ENCODE measurements at places on chromosomes 2 and 18. TPM values are rescaled to one million over a fixed set of nuclear protein-coding genes. Genes with fewer than 3 reads are reported as not detected.

The CDH7 gene
- 5.5 TPM for total RNA-seq

The CD8B2 gene
- 0.31 TPM for total RNA-seq

The SLC66A3 gene
- 6.5 TPM for total RNA-seq

The SUMO1 gene
- total RNA-seq: 119 TPM

The PDE1A gene
- 3.6 TPM for total RNA-seq

The VAMP5 gene
- total RNA-seq: 3.4 TPM

DNA sequence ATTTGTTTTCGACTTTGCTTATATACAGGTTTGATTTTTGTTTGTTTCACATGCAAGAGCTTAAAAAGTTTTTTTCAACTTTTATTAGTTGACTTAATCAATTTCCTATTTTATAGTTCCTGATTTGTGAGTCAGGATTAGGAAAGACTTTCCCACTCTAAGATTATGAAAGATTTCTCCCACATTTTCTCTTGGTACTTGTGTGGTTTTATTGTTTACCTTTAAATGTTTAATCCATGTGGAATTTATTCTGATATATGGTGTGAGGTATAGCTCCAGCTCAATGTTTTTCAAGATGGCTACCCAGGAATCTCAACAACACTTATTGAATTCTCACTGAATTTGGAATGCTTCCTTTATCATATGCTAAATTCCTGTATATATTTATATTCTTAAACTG, 117.8 kb upstream of the LGALSL start:
- no peak overlapping the region for H3K4me3 ChIP-seq
- DNase-seq: no peak
- H3K27me3 ChIP-seq: no peaks in the 10 kb centered on the region
- no peaks in the 10 kb centered on the region for H3K36me3 ChIP-seq

DNA sequence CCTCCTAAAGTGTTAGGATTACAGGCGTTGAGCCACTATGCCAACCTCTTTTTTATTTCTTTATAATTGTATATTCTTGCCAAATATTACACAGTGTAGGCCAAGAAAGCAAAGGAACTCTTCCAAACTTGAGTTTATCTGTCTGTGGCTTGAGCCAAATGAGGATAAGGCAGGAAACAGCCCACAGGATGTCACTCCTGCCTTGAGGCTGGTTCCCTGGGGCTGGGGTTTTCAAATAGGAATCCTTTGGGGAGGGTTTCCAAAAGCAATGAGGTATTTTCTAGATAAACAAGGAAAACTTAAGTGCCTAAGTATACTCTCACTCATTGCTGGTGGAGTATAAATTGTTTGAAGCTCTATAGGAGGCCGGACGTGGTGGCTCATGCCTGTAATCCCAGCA, 56.4 kb downstream of the ADCY3 start:
- peaks cover 8% of the 10 kb centered on the region for H3K36me3 ChIP-seq
- DNase-seq: no peak
- H3K4me1 ChIP-seq: no peaks in the 10 kb centered on the region
- H3K27me3 ChIP-seq: no peaks in the 10 kb centered on the region
- no peak overlapping the region for H3K4me3 ChIP-seq

DNA sequence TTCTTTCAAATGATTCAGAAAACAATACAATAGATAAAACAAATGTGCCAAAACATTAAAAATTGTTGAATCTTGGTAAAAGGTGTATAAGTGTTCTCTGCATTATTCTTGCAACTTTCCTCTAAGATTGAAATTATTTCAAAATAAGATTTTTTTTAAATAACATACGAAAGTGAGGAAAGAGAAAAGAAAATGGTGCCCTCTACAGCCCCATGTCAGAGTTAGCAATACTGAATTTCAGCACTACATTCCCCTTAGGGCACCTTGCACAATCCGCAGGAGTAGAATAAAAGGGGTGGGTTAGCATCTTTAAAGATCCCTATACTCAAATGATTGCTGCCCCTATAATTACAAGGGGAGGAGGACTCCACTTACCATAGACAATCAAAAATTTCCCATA, 433.7 kb downstream of the BCL11A start:
- H3K27ac ChIP-seq: no peak overlapping the region
- H3K4me1 ChIP-seq: no peaks in the 10 kb centered on the region
- H3K4me3 ChIP-seq: no peak overlapping the region
- H3K27me3 ChIP-seq: no peaks in the 10 kb centered on the region
- no peak for DNase-seq

DNA sequence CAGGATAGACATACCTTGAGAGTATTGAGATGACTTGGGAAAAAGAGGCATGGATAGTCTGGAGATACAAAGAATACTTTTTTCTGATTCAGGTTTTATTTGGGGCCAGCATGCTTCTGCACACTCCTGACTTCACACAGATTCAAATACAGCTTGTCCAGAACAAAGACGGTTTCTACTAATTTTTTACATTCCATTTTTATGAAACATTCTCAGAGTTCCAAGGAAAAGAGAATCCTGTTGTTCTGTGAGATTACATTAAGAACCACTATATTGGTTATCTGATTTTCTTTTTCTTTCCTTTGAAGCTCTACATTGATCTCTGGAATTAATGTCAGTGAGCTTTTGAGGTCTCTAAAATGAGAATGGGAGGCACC, 41.0 kb downstream of the PTPRM start:
- no peak overlapping the region for H3K4me3 ChIP-seq
- no peak for DNase-seq
- H3K4me1 ChIP-seq: peaks cover 27% of the 10 kb centered on the region
- H3K27me3 ChIP-seq: peaks cover 7% of the 10 kb centered on the region
- H3K27ac ChIP-seq: no peak overlapping the region

DNA sequence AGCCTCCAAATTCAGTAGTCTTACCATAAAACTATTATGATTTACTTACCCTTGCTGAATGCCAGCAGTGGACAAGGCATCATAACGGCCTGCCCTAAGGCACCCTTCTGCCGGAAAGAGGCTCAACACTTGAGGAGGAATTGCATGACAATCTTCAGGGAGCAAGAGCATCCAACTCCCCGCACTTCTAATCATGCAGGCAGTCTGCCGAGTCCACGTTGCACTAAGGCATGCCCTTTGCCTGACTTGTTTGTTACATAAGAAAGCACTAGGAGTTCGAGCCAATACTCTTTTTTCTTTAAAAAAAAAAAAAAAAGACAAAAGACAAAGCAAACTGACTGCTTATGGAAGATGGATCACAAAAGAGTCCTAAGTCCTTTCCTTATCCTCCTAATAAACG, 17.9 kb upstream of the SPTBN1 start:
- H3K4me1 ChIP-seq: peaks cover 7% of the 10 kb centered on the region
- peaks cover 3% of the 10 kb centered on the region for H3K27me3 ChIP-seq
- DNase-seq: no peak
- H3K27ac ChIP-seq: no peak overlapping the region
- no peak overlapping the region for H3K4me3 ChIP-seq

GRCh38 chr2:166193407-166193806, 65.6 kb upstream of the SCN1A start:
- no peak for DNase-seq
- H3K27ac ChIP-seq: no peak overlapping the region
- H3K4me3 ChIP-seq: no peak overlapping the region
- H3K27me3 ChIP-seq: no peaks in the 10 kb centered on the region
- H3K4me1 ChIP-seq: peaks cover under 1% of the 10 kb centered on the region
- no peaks in the 10 kb centered on the region for H3K36me3 ChIP-seq

DNA sequence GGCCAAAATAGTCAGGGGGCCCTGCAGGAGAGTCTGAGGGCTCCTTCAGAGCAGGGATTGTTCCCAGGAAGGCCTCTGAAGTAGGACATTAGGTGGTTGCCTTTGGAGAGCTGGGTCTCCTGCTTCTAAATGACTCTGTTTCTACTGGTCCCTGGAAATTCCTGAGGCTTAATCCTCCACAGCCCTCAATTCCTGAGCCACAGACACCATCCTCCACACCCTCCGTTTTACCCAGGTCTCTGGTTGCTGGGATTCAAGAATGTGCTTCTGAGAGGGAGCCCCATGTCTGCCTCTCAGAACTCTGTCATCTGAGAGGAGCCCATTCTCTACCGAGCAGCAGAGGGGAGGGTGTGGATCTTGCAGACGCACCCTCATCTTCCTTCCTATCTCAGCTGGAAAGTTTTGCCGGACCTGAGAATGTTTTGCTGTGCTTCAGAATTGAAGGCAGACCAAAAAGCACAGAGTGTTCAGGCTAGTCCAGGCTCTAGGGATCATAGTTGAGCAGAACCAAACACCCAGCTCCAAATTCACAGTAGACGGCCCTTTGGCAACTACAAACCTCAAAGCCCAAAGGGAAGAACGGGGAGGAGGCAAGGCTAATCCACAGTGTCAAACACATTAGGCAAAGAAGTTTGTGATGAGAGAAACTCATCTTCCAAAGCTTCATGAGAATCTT, 8.1 kb downstream of the VIT start:
- peaks cover 3% of the 10 kb centered on the region for H3K36me3 ChIP-seq
- DNase-seq: no peak
- H3K4me1 ChIP-seq: peaks cover 36% of the 10 kb centered on the region
- H3K4me3 ChIP-seq: no peak overlapping the region
- peaks cover 20% of the 10 kb centered on the region for H3K27me3 ChIP-seq

- no peak overlapping the region for H3K27ac ChIP-seq
- peaks cover 11% of the 10 kb centered on the region for H3K4me1 ChIP-seq
Observed at GRCh38 chr2:157805519-157805918, 70.6 kb downstream of the ACVR1 start.

DNA sequence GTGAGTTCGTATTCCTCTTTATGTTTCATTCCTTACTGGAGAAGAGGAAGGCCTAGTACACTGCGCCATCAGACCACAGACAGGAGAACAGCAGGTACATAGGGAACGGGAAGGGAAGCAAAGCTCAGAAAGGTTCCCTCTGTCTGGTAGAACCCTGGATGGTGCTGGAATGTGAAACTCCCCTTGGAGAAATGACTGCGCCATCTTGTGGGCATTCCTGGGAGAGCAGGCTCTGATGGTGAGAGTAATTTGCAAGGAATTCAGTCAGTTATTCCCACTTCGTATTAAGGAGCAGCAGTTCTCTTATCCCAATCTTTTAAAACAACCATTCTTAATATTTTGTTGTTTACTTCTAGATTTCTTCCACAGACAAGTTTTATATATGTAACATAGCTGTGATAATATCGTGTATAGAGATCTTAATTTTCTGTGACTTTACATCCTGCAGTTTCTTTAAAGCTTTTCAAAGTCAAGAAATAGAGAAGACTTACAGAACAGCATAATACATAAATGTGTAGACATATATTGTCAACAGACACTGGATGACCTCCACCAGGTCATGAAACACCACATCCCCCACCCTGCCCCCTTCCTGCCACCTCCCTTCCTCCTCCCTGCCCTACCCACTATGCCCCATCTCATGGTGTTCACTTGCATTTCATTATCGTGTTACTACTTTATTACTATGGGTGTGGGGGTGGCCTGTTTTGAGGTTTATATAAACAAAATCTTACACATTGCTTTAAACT, 83.9 kb downstream of the ARHGEF4 start:
- peaks cover 1% of the 10 kb centered on the region for H3K27me3 ChIP-seq
- H3K27ac ChIP-seq: no peak overlapping the region
- DNase-seq: peak; percentile 82
- no peaks in the 10 kb centered on the region for H3K4me1 ChIP-seq
- no peaks in the 10 kb centered on the region for H3K36me3 ChIP-seq

- peaks cover 27% of the 10 kb centered on the region for H3K4me1 ChIP-seq
- H3K27ac ChIP-seq: no peak overlapping the region
- H3K27me3 ChIP-seq: peaks cover 23% of the 10 kb centered on the region
- H3K4me3 ChIP-seq: no peak overlapping the region
- peaks cover 10% of the 10 kb centered on the region for H3K36me3 ChIP-seq
Observed at GRCh38 chr2:6728156-6728555, 137.6 kb downstream of the CMPK2 start.

DNA sequence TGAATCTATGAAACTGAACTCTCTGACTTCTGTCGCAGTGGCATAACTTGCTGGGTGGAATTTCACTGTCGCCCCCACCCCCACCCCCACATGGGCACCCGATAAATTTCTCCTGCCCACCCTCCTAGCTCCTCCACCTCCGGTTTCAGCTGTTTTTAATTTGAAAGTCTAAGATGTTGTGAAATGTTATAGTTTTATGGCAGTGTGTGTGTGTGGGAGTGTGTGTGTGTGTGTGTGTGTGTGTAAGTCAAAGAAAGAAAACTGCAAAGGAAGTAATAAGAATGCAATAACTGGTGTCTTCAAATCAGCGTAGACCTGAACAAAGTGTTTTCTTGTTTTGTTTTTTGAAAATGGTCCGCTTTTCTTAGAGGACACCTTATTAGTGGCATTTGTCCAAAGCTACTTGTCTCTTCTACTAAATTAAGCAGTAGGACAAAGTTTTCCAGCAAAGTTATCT, 388 bp downstream of the DTNA start:
- no peaks in the 10 kb centered on the region for H3K36me3 ChIP-seq
- no peak for DNase-seq
- H3K27ac ChIP-seq: peak overlapping the region; percentile 76
- peaks cover 28% of the 10 kb centered on the region for H3K4me1 ChIP-seq

Measured in type B pancreatic cell (in vitro differentiated cells).